ENCODE measurements at places on chromosomes 6 and 20.

DNA sequence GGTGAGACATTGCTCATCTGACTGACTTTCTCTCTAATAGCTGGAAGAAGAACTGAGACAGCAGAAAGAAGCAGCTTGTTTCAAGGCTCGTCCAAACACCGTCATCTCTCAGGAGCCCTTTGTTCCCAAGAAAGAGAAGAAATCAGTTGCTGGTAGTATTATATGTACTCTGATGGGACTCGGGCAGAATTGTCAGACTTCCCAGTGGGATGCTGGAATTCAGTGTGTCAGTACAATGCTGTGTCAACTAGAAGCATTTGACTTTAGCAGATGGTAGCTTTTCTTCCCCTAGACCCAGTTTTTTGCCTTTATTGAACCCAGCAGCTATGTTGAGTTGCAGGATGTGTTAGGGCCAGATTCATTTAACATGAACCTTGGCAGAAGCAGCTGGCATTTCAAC lies 21.8 kb upstream of the MYLK2 start:
- no peak for DNase-seq

DNA sequence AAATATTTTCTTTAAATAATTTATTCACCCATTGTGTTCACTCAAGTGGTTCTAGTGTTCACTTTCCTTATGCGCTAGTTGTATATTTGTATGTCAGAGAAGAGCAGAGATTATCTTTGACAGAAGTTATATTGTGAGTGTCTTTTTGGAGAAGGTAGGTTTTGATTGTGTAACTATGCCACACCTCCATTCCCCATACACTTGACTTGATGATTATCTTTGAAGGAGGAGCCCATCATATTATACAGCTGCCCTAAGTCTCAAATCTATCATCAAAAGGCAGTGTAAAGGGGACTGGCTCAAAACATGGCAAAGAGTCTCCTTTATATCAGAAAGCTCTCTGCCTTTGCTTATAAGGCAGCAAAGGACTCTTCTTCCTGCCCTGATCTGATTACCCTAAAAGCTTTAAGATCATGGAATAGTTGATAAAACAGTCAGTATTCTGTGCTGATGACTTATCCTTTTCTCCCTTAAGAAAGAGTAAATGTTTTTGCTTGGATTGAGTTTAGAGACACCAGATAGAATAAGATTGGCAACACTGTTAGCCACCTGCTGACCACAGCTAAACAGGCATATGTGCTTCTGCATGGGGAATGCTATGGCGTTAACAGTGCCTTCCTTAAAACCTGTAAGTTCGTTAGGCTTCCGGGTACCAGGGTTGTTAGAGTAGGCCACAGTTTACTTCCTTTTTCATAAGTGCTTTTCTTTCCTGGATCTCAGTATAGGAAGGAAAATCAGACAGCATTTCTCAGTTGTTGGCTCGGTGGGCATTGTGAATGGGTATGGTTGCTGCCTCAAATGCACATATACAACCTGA lies 22.6 kb downstream of the TOP1 start:
- DNase-seq, result no peak

- DNase-seq, result no peak
These were observed 1.6 kb upstream of the CABLES2 start for GRCh38 chr20:62408640-62409039.

DNA sequence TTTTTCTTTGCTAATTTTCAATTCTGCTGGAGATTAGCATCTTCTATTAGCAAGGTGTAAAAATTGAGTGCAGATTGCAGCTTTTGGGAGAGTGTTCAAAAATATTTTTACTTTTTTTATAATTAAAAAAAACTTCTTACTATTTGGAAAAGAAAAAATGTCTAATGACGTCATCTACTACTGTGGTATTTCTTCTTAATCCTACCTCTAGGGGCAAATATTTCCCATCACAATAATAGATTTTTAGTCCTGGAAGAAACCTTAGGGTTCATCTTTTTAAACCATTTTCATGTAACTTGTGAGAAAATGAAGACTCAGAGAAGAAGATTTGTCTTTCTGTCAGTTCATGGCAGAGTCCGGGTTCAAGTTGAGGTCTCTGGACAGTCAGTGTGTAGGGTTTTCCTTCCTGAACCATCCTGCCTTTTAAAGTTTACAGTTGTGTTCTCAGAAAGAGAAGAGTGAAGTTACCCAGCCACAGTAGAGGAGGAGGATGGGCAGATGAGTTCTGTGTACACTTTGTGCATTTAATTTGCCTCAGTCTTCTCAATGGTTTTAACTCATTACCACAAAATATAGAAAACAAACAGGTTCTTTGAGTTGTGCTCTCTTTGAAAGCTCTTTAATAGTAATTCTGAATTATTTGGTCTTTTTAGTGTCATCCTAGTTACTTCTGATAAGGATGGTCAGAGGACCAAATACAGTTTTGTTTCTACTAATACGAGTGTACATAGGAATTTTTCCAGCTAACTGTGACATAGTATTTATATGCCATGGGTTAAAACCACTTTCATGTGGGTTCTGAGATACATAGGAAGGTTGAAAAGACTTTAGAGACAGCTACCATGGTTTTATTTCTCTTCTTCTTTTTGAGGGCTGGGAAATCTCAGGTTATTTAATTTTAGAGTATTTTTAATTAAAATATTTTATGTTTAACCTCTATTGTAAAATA lies 184.7 kb downstream of the CDKAL1 start:
- no peak for DNase-seq

DNA sequence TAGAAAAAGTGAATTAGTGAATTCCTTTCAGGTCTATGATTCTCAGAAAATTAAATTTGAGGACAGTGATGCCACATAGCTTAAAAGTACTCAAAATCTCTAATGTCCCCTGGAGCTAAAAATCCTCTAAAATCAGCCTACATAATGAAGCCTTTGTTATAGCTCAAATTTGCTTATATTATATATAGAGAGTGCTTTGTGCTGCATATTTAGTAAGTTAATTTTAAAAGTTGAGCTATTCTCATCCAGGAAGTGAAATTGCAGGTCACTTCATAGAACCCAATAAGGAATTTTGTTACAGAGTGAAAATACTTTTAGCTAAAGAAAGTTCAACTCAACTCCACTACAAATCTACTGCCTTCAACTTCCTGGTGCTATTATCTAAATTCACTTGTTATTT lies 507.5 kb upstream of the MAP3K7 start:
- DNase-seq, result no peak

- DNase-seq, result no peak
These were observed 51.3 kb downstream of the GCLC start for GRCh38 chr6:53493635-53494025.

GRCh38 chr6:119283979-119284545 lies 65.5 kb downstream of the MAN1A1 start:
- no peak for DNase-seq

DNA sequence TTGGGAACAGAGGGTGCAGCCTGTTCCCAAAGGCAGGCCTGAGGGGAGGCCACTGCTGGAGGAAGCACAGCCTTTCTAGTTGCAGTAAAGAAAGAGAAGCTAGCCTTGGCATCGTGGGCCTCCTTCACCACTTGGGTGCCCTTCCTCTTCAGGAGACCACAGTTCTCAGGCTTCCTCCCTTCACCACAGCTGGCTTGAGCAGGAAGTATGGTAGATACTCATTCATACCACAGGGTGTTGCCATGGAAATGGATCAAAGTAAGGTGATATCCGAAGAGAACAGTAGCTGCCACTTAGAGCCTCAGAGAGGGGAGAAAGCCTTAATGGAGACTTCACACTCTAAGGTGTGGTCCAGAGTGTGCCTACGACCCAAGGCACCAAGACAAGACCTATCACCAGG lies 120.4 kb upstream of the RIPOR2 start:
- no peak for DNase-seq

Measured in NCI-H2029 (cell line).